ENCODE measurements at places on chromosomes 11 and 22.

GRCh38 chr11:119023741-119024140, 5.2 kb downstream of the TRAPPC4 start:
- DNase-seq = no peak

GRCh38 chr11:122742301-122743018, 86.9 kb downstream of the UBASH3B start:
- no peak for DNase-seq

DNA sequence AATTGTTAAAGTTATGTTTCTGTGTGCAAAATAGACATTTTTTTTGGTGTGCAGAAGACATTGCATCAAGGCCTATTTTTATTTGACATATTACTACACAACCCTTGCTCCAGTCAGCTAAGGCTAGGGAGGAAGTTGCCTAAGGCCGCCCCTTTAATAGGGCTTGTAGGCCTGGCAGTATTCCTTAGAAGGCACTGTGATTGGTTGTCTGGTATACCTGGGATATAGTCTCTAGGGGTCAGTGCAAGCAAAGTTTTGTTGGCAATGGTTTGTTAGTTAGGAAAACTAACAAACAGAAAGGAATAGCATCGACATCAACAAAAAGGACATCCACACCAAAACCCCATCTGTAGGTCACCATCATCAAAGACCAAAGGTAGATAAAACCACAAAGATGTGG, 16.9 kb downstream of the CCDC15 start:
- no peak for DNase-seq

GRCh38 chr11:60251485-60252212, 8.7 kb upstream of the MS4A4E start:
- peak; percentile 4 for DNase-seq

DNA sequence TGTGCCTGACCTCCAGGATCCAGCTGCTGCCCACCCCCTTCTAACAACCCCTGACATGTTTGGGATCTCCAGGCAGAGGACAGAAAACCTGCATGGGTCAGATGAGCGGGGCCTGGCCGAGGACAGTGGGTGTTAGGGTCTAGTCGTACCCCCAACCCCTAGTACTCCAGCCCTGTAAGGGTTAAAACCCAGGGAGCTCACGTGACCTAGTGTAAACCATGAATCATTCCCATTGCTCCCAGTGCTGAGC, 89.1 kb upstream of the CRYBB3 start:
- DNase-seq = no peak

DNA sequence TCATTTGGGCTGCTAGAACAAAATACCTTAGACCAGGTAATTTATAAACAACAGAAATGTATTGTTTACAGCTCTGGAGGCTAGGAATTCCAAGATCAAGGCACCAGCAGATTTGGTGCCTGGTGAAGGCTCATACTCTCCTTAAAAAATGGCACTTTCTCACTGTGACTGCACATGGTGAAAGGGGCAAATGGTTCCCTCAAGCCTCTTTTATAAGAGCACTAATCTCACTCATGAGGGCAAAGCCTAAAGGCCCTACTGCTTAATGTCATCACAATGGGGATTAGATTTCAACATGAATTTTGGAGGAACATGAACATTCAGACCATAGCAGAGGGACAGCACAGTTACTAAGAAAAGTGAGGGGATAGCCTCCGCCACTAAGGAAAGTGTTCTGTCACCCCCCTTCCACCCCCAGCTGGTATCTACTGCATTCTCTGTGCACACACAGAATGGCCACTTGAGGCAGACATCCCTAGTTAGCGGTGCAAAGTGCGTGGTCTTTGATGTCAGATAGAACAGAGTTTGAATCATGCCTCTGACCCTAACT, 47.2 kb upstream of the CEP295 start:
- peak; percentile 63 for DNase-seq

DNA sequence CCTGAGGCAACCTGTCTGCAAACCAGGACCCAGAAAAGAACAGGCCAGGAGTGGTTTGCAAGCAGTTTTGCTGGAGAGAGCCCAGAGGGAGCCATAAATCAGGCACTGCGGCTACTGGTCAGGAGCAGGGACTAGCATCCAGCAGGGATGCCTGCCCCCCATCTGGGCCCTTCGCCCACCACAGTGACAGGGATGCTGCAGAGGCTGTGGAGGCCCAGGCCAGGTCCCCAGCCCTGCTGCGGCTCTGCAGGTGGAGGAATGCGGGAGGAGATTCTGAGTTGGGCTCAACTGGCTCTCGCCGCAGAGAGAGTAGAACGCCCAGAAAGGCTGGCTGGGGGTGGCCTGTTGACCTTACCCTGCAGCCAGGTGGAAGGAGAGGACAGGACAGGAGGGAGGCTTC, 16.4 kb upstream of the NEFH start:
- no peak for DNase-seq

DNA sequence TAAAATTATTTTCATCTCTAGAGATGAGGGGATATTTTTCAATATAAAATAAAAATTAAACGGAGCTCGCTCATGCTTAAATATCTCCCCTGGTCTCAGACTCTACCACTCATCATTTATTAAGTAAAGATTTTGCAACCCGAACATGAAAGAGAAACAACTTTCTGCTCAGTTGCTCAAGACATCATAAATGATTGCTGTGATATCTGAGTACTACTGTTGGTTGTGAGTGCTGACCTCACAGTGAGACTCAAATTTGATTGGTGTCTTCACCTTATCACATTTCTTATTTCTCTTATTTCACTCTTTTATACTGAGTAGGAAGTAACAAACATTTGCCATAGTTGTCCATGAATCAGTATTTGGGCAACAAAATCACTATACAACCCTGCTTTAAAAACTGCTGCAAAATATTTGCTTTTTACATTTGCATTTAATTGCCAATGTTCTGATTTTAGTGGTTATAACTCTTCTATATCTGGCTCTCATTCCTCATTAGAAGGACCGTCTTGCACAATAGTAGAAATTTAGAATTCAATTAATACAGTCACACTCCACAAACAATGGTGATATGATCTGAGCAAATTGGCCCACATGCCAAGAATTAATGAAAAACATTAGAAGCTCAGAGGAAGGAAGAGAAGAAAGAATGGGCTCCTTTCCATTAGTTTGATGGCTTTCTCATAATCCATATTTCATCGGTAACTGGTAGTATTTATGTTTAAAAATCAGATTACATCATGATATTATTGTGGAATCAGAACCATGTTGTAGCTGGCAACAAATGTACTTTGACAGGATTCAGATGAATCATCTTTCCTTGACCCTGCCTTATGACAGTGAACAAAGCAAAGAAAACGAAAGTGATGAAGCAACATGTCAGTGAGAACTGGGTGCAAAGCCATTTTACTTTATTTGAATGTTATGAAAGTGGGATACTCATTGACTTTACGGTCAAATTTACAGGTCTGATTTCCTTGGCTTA, 973.6 kb upstream of the TENM4 start:
- peak; percentile 14 for DNase-seq

GRCh38 chr22:49725516-49725915, 102.2 kb downstream of the BRD1 start:
- DNase-seq = no peak

DNA sequence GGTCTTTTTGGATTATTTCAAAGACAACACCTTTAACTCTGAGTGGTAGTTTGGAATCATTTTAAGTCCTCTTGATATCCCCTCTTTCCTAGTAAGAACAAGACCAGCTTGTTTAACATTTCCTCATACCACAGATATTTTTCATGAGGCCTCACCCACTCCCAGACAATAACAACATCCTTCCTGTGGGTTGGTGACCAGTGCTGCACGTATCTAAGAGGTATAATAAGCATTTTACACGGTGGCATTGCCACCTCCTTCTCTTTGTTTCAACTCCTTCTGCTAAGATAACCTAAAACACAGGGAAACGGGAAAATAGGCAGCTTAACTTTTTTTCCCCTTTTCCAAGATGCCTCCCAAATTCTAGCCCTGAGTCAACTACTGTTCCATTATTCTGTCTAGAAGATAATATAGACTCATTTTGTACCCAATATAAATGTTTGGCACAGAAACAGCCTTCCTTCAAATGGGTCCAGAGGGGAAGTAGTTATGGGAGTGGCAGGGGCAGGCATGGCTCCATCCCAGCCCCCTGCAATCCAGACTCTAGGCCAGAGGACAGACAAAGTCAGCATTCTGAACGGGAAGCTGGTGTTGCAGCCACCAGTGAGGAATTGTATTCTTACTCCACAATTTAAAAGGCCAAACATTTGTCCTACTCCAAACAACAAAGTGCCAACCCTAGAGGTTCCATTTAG, 28.5 kb downstream of the MAML2 start:
- no peak for DNase-seq

GRCh38 chr11:94452988-94453387, 40.7 kb downstream of the MRE11 start:
- DNase-seq = no peak
